Stimulated activated CD4-positive, alpha-beta T cell treated with anti-CD3 and anti-CD28 coated beads, Interleukin-15, amount 100 ng/mL, for 24 hours (primary cell): ENCODE measurements at places on chromosomes 1 and 21.

GRCh38 chr1:167773516-167773915 lies 51.7 kb downstream of the MPZL1 start:
- no peak for DNase-seq

DNA sequence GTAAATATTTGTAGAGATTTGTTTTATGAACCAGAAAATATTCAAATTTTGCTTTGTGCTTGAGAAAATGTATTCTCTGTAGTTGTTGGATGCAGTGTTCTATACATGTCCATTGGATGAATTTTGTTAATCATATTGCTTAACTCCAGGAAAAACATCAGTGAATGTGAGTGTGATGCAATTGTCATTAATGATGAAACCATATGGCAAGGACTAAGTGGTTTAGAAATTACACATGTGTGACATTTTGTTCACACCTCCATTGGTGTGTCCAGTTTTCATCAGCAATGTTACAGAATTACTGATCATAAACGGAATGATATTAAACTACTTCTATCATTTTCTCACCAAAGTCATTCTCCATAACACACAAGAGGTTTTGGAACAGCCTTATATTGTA lies 151.8 kb upstream of the ST6GALNAC5 start:
- no peak for DNase-seq

DNA sequence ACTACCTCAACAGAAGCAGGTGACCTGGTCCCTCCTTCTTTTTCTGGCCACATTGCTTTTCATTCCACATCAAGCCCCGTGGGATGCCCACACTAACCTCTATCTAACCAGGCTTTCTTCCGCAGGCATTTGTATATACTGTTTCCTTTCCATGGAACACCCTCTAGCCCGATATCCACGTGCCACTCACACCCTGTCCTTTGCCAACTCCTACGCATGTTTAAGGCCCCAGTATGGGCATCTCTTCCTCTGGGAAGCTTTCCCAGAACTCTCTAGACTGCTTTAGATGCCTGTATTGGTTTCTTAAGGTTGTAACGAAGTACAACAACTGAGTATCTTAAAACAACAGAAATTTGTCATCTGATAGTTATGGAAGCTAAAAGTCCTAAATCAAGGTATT lies 121.0 kb downstream of the TNR start:
- DNase-seq: no peak

DNA sequence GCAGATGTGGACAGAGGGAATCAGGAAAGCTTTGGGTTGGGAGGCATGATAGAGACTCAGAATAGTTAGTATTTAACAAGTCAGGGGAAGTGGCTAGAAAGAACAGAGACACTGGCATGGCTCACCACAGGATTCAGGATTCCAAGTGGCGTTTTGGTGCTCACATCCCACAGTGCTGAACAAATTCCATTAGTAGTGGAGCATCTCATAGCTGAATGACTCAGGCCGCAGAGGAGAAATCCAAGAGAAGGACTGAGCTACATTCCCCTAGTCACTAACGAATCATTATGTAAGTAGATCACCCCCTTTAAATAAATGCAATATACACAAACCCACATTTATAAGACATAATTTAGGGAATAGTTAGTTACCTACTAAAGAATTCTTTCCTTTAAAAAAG lies 5.0 kb upstream of the KCNJ9 start:
- no peak for DNase-seq

DNA sequence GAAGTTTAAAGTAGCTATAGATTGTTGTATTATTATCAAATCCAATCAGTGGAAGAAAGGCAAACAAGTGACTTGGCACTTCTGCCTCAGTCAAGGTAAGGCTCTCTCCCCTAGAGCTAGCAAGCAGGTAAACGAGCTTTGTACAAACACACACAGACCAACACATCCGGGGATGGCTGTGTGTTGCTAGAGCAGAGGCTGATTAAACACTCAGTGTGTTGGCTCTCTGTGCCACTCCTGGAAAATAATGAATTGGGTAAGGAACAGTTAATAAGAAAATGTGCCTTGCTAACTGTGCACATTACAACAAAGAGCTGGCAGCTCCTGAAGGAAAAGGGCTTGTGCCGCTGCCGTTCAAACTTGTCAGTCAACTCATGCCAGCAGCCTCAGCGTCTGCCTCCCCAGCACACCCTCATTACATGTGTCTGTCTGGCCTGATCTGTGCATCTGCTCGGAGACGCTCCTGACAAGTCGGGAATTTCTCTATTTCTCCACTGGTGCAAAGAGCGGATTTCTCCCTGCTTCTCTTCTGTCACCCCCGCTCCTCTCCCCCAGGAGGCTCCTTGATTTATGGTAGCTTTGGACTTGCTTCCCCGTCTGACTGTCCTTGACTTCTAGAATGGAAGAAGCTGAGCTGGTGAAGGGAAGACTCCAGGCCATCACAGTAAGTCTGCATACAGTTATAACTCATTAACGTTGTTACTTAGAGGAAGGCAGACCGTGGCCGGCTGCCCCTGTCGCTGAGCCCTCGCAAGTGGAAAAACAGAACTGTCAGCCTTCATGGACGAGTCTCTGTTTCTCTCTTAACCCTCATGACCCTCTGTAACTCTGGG lies at the start of gene PALMD:
Gene PALMD (plus strand): TSS at position 415 of the 833 bp plus-strand sequence. CDS start 205 bp downstream, at position 620.
- DNase-seq: no peak

GRCh38 chr1:147541672-147542568 lies 619 bp downstream of the BCL9 start:
- peak; percentile 49 for DNase-seq

GRCh38 chr1:56837244-56837939 lies 17.2 kb upstream of the C8A start:
- no peak for DNase-seq

- DNase-seq: no peak
Measured at GRCh38 chr1:62561306-62561705, 36.0 kb upstream of the ANGPTL3 start.

DNA sequence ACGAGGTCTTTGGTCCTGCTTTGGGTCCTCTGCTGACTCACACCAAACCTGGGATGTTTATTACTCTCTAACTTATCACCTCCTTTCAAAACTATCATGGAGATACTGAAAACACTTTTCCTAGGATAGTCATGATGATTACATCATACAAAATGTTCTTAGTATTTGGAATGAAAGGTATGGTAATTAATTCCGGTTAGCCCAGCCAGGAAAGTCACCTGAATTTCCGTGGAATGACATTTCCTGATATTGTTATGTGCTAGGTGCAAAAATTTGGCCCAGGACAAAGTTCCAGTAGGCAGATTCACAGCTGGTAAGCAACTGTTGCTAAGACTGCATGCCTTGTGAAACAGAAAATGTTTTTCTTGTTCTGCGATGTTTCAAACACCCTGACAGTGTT lies 203.4 kb downstream of the ZNF648 start:
- no peak for DNase-seq

GRCh38 chr21:14245711-14246110 lies 29.8 kb downstream of the RBM11 start:
- no peak for DNase-seq

GRCh38 chr1:111967886-111968285 lies 21.6 kb downstream of the KCND3 start:
- no peak for DNase-seq
